ENCODE measurements at places on chromosomes 6 and 20.

- DNase-seq: no peak
These were observed 658.8 kb downstream of the PTPRT start for GRCh38 chr20:42530855-42531448.

GRCh38 chr6:41966214-41966920 is 24.8 kb upstream of the CCND3 start:
- DNase-seq: no peak

GRCh38 chr6:10417681-10418104 is 2.8 kb upstream of the TFAP2A start:
- no peak for DNase-seq

DNA sequence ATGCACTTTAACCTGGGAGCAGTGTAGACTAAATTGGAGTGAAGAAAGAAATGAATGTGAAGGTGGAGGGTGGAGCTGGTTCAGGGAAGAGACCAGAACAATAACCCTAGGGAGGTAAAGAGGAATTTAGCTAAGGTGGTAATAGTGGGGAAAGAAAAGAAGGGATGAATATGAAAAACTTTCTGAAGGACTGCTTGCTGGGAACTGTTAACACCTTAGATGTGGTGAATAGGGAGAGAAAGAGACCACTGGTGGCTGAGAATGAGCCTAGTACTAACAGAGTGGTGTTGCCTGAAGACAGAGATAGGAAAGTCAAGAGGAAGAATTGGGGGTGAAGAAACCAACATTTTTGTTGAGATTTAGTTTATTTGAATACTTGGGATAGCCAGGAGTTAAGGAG is 78.4 kb upstream of the HS3ST5 start:
- DNase-seq: no peak

GRCh38 chr6:21831521-21832291 is 238.2 kb downstream of the SOX4 start:
- no peak for DNase-seq

DNA sequence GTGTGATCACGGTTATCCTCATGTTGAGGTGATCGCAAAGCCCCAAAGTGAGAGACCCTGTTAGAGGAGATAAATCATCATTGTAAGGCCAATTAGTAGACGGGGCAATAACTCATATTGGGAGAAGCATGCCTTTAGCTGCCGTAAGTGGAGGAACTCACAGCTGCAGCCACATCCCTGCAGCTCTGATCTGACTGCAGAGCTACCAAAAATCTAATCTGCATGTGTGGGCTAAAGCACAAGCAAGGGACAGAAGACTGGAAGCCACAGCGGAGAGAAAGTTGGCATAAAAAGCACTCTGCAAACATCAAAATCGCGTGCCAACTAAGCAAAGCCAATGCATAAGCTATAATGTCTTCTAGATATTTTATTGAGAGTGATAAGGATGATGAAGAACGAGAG is 79.8 kb downstream of the TBC1D7 start:
- no peak for DNase-seq

- peak; percentile 62 for DNase-seq
These were observed 157.5 kb downstream of the SMOC2 start for GRCh38 chr6:168598251-168599117.

GRCh38 chr6:150543178-150543577 is 56.5 kb upstream of the PLEKHG1 start:
- DNase-seq: no peak

GRCh38 chr6:119090256-119090655 is 11.8 kb upstream of the FAM184A start:
- DNase-seq: no peak

GRCh38 chr20:35582741-35583404 is 32.8 kb upstream of the SPAG4 start:
- DNase-seq: no peak

DNA sequence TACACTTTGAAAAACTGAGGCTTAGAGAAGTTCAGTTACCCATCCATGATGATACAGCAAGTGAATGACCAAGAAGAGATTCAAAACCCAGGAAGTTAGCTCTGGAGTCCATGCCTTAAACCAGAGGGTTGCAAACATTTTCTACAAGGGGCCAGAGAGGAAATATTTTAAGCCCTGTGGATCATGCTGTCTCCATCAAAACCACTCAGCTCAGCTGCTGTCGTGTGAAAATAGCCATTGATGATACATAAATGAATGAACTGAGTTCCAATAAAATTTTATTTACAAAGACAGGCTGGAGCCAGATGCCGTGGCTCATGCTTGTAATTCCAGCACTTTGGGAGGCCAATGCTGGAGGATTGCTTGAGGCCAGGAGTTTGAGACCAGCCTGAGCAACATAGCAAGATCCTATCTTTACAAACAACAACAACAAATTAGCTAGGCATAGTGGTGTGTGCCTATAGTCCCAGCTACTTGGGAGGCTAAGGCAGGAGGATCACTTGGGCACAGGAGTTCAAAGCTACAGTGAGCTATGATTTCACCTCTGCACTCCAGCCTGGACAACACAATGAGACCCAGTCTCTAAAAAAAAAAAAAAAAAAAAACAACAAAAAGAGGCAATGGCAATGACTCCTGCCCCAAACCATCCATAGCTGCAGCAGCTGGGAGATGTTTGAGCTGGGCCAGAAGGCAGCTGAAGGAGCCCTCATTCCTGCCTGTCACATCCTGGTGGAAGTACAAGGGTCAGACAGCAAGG is 44.1 kb upstream of the RIN2 start:
- no peak for DNase-seq

GRCh38 chr20:48828734-48829460 is 1.1 kb upstream of the PREX1 start:
- no peak for DNase-seq

DNA sequence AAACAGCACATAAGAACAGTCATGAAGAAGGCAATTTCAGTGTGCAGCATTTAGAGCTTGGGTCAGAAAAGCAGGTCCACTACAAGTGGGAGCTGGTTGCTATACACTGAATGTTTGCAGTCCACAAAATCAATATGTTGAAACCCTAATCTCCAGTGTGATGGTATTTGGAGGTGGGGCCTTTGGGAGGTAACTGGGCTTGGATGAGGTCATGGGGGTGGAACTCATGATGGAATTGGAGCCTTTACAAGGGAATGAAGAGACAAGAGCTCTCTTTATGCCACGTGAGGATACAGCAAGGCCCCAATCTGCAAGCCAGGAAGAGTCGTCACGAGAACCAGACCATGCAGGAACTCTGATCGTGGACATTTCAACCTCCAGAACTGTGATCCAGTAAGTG is 216.7 kb upstream of the SLC35B3 start:
- DNase-seq: no peak

DNA sequence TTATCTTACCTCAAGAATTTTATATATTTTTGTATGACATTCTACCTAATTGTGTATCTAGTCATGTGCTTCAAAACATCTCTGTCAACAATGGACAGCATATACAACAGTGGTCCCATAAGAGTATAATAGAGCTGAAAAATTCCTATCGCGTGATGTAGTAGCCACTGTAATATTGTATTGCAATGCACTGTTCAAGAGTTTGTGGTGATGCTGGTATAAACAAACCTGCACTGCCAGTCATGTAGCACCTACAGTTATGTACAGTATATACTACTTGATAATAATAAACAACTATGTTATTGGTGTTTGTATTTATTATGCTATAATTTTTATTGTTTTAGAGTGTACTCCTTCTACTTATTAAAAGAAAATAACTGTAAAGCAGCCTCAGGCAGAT is 672.7 kb downstream of the CD109 start:
- DNase-seq: no peak

- no peak for DNase-seq
These were observed 12.5 kb downstream of the SYCP2 start for GRCh38 chr20:59920944-59921343.

- peak; percentile 30 for DNase-seq
These were observed 256.1 kb upstream of the PLCB4 start for GRCh38 chr20:8812817-8813216.

DNA sequence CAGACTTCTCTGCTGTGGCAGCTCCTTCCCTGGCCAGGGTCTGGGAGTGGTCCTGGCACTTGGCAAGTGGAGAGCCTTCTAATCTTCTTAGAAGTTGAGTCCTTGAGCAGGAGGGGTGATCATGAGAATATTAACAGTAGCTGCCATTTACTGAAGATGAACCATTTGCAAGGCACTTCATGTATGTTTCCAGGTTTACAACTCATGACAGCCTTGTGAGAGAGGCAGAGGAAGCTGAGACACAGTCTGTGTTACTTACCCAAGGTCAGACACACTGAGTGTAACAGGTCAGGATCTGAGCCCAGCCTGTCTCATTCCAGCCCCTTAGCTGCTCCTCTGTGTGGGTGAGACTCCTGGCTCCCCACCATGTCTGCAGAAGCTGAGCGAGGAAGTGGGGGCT is 45.5 kb upstream of the SRF start:
- no peak for DNase-seq

- peak; percentile 70 for DNase-seq
These were observed 17.5 kb downstream of the PPARD start for GRCh38 chr6:35359744-35360348.

GRCh38 chr6:43399932-43400487 is 27.3 kb upstream of the ABCC10 start:
- DNase-seq: no peak

GRCh38 chr6:150184850-150185731 is 42.2 kb downstream of the PPP1R14C start:
- DNase-seq: no peak

DNA sequence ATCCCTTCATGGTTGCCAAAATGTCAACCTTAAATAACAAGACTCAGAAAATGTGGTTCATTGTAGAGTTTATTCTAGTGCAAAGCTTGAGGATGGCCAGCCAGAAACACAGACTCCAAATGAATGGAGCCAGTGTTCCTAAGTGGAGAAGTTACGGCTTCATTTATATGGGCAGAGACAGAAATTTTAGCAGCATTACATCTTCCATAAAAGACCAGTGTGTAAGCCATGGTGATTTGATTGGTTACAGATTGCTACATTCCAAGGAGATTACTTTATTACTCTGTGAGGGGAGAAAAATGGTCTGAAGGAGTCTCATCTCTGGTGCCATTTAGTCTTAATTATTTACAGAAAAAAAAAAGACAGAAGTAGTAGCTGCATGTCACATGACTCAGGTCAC is 97.8 kb downstream of the OTOR start:
- no peak for DNase-seq
